ENCODE measurements at places on chromosomes 12 and 14.

DNA sequence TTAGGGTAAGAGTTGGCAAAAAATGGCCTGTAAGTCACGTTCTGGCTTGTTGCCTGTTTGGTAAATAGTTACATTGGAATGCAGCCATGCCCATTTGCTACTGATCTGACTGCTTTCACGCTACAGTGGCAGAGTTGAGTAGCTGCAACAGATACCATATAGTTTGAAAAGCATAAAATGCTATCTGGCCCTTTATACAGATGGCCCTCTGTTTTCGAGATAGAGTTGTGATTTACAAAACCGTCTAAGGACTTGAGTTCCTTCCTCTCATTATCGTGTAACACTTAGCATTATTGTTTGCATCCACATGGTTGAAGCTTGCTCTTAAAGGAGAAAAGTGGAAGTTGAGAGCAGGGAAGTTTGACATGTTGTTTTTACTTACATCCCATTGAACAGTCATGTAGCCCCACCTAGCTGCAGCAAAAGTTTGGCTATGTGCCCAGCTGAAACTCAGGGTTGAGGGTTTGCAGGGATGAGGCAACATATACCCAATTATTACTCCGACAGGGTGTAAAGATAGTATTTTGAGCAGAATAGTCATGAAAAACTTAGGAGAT is 11.3 kb upstream of the SCFD1 start:
- no peak for DNase-seq

GRCh38 chr14:96629082-96629481 is 126.9 kb downstream of the PAPOLA start:
- DNase-seq: no peak

- DNase-seq: no peak
Measured at GRCh38 chr12:40622246-40622838, 69.9 kb upstream of the CNTN1 start.

- no peak for DNase-seq
Measured at GRCh38 chr14:33534104-33534503, 416.8 kb downstream of the EGLN3 start.

DNA sequence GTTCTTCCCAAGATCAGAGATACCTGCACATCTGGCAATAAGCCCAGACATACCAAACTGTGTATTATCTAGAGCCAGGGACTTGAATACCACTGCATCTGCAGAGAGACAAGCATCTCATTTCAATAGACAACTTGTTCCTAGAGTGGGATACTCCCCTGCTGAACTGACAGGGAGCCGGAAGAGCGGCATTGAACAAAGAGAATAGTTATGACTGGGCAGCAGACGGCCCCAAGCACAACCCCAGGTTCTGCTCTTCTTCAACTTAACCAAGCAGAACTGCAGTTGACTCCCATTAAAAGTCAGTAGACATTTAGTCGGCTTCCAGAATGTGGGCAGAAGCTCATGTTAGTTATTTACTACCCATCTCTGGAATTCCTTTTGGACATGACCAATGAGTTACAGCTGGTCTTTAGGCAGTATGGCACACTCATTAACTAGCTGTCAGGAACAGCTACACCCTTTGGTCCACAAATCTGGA is 112.9 kb downstream of the HMGA2 start:
- no peak for DNase-seq

DNA sequence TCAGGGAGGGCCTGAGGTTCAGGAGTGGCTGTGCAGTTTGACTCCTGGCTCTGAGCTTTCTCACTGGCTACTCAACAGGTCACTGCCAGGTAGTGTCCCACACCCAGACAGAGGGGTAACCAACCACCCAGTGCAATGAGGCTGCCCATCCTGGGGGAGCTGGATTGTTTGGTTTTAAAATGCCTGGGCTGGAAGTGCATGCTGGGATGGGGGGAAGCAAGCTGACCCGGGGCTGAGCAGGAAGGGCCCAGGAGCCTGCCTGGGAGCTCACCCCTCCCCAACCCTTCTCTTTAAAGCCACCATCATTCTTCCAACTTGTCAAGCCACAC is 12.6 kb upstream of the ABHD12B start:
- no peak for DNase-seq

DNA sequence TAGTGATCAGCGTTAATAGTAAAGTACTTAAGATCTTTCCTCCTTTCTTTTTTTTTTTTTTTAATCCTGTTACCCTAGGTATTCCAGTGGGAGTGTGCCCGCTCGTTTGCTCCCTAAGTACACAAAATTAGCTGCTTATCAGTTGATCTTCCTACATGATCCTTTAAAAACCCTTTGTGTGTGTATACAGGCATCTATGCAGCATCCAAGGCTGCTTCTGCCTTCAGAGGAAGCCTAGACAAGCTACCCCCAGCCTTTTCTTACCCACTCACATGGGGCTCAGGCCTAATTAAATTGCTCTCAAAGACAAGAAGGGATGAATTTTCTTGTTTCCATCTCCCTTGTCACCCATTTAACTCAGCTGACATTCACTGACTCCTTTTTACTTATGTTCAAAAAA is 343.4 kb upstream of the LMO3 start:
- no peak for DNase-seq

All from stimulated activated CD4-positive, alpha-beta T cell treated with anti-CD3 and anti-CD28 coated beads, TNF-alpha, amount 100 ng/mL, for 1 hour (primary cell).